Muscle of leg (tissue), 16 donors: ENCODE measurements at places on chromosomes 5 and 9.

DNA sequence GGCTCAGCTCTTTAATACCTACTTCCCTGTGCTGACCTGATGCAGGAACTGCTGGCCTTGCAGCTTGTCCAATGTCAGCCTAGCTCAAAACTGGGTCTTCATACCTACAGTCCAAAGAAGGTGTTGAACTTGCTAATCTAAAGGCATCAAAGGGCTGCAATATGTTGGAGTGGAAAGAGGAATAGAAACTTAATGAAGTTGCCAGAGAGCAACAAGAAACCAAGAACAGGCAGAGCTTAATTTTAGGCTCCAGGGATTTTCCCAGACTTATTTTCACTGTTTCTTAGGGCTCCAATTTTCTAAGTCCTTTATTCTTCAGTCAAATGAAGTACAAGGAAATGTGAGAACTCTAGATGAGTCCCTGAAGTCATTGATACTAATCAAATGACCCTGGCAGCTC is 17.6 kb upstream of the ERCC6L2 start:
- DNase-seq: no peak

- no peak for DNase-seq
Measured at GRCh38 chr9:98199388-98200033, 7.1 kb upstream of the CORO2A start.

GRCh38 chr5:79745255-79745654 is 55.6 kb downstream of the CMYA5 start:
- no peak for DNase-seq

DNA sequence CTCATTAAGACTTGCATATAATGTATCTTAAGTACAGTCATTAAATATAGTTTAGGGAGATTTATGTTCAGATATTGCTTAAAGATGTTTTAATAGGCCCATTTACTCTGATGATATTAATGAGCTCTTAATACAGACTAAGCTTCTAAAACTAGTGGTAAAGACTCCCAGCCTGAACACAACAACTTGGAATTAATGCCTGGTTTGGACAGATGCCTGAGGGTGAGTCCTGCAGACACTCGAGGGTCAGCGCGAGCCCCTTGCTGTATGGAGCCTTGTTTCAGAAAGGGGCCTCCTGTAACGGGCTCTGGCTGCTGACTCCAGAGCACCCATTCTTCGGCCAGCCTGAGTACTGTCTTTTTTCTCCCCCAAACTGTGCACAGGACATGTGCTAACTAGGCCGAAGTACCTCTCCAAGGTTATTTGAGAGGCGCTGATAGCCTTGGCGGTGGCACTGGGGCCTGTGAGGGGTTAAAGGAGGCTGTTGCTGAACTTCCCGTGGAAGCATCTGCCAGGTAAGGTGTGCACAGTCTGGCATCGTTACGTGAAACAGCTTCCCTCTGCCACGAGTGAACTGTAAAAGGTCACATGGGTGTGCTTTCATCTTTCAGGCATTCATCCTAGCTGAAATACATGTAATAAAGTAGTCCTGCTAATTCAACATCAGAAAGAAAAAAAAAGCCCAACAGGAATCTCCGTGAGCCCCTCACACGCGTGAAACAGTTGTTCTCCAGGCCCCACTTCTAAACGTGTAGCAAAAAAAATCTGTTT is 113.4 kb downstream of the MVB12B start:
- no peak for DNase-seq

GRCh38 chr9:37994639-37995347 is 74.2 kb downstream of the SHB start:
- DNase-seq: peak; percentile 95

GRCh38 chr5:180645274-180646204 is 3.9 kb downstream of the FLT4 start:
- DNase-seq: no peak

DNA sequence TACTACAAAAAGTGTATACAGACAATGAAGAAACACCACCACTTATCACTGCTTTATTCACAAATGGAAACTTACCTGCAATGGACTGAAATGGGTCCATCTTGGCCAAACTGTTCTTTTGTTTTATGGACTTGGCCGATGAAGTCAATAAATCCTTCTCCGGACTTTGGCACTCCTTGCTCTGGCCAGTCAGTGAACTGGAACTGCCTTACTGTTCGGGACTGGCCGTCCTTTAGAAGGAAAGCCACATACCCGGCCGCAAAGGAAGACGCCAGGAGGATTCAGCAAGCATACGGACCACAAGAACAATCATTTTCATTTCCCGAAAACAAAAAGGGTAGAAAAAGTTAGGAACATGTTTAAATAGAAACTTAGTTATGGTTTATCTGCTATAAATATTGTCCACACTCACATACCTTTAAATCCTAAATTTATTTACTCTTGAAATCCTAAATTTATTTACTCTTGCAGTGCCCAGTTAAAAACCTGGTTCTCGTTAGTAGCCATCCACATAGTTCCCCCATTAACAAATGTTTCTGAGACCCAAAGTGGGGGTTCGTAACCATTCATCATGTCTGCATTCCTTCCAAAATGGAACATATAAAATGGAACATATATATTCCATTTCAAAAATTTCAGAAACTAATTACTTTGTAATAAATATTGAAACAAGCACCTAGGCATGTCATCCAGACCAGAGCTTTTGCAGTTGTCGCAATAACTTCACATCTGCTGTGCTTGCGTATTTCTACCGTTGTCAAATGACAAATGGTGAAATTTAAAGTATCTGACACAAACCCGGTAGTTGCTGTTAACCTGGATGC is 532.1 kb upstream of the DMAC1 start:
- peak; percentile 13 for DNase-seq

- no peak for DNase-seq
Measured at GRCh38 chr9:22009506-22009867, 382 bp upstream of the CDKN2B start.

DNA sequence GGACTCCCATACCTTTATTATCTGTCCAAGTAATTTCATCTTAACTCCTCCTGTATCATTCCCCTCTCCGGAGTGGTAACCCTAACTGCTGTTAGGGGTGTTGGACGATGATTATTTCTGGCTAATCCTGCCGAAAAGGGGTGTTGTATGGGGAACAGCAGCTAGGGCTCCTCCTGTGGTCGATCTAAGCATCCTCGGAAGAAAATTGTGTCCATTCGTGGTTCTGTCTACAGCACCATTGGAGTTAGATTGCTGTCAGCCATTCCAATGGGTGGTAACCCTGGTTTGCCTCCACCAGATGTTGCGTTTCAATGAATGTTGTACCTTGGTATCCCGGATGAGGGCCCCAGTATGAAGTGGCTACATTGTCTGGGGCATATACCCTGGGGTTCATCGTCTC is 35.6 kb upstream of the LMNB1 start:
- DNase-seq: no peak

- no peak for DNase-seq
Measured at GRCh38 chr9:110332766-110333165, 4.9 kb downstream of the TXNDC8 start.

DNA sequence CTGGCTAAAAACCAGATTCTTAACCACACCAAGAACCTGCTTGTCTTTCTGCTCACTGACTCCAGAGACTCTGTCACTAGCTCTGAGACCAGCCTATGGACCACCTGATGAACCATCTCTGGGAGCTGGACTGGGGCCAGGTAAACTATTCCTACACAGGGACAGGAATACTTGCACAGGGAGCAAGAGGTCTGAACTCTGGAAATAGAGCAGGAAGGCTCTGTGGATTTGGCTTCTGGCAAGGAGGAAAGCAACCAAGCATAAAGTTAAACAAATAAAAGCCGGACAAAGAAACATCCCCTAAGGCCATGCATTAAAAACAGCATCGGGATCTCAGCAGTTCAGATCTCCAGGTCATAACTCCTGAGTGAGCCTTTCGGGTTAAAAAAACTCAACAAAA is 5.6 kb upstream of the SPARC start:
- DNase-seq: peak; percentile 56
